ENCODE measurements at places on chromosomes 16 and 17.

- DNase-seq, result peak; percentile 32
Measured at GRCh38 chr16:19170043-19170655, 2.1 kb downstream of the SYT17 start.

GRCh38 chr17:27552276-27552732 is 78.7 kb upstream of the LGALS9 start:
- no peak for DNase-seq

DNA sequence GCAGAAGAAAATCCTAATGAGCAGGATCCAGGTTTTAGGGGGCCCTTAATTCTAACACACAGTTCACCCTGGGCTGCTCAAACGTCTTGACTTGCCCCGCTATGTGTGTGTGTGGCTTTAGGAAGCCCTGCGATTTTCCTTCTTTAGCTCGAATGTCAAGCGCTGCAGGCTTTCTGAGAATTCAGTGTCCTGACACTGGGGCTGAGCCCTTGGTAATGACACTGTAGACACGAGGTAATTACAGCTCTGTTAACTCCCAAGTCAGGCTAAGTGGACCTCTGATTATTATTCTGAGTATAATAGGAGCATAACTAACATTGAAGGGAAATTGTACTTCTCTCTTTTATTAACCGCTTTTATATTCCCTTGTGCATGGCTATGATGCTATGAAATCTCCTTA is 202.1 kb downstream of the RBFOX1 start:
- no peak for DNase-seq

GRCh38 chr17:57025876-57026275 is 47.9 kb downstream of the SCPEP1 start:
- DNase-seq, result no peak

DNA sequence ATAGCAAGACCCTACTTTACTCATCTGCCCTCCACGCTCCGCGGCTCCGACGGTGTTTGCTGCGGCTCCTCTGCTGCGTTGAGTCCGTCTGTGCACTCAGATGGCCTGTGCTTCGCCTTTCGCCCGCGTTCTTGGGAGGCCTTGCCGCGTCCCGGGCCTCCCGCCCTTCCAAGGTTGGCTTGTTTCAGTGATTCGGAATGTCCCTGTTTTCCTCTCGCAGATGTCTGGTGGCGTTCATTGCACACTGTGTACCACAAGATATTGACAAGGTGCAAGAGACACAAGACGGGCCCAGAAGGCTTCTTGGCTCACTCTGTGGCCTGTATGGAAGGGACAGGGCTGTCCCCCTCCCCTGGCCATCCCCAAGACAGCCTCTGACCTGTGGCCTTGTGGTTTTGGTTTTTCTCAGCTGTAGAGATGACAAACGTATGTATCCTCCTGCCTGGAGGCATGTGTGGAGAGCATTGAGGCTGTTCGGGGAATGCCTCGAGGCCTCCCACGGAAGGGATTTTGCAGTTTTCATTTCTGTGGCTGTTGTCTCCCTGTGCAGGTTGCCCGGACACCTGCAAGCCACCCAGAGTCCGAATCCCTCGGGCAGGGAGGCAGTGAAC is 15.4 kb downstream of the MGRN1 start:
- no peak for DNase-seq

DNA sequence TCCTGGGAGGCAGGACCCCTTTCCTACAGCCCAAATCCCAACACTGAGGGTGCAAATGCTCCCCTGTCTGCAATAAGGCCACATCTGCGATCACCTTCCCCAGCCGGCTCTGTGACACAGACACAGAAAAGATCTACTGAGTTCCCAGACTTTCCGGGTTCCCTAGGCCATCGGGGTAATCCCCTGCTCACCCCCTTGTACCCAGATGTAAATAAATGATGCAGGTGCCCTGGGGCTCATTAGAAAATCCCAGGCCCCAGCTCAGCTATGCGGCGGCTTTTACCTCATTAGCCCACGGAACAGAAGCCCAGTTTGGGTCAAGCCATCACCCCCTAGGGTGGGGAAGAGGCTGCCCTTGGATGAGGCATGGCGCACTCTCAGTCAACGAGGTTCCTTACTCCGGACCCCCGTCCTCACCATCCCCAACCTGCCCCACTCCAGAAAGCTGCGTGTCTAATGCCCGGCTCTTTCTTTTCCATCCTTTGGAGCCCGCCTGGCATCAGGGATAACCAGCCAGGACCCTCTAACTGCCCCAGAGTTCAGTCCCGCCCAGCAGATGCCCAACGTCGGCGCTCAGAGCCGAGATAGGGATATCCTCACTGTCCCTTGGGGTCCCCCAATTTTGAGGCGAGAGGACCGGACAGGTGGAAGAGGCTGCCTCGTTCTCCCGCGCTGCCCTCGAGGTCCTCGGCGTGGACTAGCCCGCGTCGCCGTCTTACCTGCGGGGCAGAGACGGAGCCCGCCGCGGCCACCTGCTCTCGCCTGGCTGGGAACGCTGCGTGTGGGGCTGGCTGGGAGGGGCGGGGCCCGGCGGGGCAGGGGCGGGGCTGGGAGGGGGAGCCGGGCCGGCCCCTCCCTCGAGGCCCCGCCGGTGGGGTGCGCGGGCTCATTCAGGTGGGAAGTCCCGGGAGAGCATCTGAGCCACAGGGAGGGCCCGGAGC is at the start of gene ZNF385C:
TSS of gene ZNF385C (minus strand) at position 783 of the 941 bp plus-strand sequence. CDS start 35,417 bp downstream, outside the sequence.
- no peak for DNase-seq

- no peak for DNase-seq
Measured at GRCh38 chr17:60825351-60825750, 147.7 kb downstream of the BCAS3 start.

DNA sequence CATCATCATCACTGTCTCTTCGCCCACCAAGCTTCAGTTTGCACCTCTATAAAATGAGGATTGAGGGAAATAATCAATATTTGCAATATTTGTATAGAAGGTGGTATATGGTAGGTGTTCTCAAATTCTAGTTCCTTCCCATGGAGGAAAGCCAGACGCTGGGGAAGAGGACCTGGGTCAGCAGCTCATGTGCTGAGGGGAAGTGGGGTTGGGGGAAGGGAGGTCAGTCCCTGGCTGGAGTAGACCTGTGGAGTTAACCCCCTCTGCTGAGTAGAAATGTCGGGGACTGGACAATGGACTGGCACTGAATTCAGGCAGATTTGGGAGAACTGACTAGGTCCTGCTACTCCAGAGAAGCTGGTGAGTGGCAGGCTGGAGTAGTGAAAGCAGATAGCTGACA is 12.8 kb upstream of the ITGB3 start:
- DNase-seq, result peak; percentile 3

GRCh38 chr17:18070861-18071340 is 16.8 kb upstream of the DRG2 start:
- DNase-seq, result no peak

DNA sequence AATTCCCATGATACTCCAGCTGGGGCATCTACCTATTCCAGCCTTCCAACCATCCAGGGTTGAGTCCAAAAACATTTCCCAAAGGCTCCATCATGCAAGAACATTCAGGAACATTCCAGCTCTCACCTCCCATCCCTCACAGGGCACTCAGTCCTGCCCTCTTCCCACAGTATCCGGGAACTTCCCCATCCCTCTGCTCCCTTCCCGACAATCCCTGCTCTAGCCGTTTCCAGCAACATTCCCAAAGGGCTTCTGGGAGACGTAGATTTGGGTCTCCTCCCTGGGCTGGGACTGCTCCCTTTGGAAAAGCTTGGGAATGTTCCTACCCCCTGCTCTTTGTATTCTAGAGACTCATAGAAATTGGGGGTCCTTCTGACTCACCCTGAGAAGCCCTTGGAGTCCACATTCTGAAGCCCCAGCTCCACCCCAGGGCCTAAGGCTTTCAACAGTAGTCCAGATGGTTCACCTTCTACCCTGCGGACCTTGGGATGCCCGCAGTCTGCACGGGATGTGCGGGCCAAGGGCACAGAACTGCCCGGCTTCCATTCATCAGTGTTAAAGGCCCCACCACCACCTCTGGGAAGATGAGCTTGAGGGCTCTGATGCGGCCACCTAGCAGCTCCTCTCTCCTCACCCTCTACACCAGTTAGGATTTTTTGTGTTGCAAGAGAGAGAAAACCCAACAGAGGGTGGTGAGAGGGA is 25.4 kb downstream of the NGFR start:
- DNase-seq, result no peak

GRCh38 chr16:87550495-87550961 is 51.8 kb upstream of the JPH3 start:
- DNase-seq, result peak; percentile 8

DNA sequence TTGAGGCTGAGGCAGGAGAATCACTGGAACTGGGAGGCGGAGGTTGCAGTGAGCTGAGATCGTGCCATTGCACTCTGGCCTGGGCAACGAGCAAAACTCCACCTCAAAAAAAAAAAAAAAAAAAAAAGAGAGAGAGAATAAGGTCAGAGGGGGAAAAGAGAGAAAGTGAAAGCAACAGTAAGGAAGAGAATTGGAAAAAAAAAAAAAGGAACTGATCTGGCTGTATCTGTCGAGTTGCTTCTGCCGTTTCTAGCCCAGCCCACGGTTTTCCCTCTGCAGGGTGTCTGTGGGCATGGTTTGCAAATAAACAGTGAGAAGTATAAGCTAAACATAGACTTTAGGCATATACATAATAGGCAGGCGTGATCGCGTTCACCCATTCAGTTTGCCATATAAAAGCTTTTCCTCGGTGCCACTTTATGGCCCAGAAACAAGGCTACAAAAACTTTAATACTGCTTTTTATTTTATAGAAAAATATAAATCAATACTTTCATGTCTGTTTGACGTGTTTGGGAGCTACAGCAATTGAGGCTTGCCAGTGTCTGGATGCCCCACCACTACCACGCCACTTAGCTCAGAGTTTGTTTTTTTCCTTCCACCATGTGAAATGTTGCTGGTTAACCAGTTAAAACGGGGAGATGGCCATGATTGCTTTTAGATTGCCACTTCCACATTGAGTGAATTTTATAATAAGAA is 436.7 kb downstream of the MAF start:
- no peak for DNase-seq

DNA sequence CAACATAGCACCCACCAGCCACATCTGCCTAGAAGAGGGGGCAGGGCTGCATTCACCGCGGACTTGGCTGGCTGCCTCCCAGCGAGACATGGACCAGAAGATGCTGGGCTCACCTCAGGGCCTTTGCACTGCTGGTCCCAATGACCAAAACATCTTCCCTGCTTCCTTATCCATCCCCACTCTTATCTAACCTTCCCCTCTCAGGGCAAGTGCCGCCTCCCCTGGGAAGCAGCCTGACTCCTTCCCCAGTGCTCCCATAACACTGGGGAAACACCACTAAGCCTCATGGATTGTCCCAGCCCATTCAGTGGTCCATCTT is 5.7 kb downstream of the TMC6 start:
- DNase-seq, result no peak

GRCh38 chr16:3576211-3576610 is 992 bp downstream of the NLRC3 start:
- DNase-seq, result no peak

GRCh38 chr16:1914988-1915387 is 3.2 kb downstream of the HS3ST6 start:
- no peak for DNase-seq

DNA sequence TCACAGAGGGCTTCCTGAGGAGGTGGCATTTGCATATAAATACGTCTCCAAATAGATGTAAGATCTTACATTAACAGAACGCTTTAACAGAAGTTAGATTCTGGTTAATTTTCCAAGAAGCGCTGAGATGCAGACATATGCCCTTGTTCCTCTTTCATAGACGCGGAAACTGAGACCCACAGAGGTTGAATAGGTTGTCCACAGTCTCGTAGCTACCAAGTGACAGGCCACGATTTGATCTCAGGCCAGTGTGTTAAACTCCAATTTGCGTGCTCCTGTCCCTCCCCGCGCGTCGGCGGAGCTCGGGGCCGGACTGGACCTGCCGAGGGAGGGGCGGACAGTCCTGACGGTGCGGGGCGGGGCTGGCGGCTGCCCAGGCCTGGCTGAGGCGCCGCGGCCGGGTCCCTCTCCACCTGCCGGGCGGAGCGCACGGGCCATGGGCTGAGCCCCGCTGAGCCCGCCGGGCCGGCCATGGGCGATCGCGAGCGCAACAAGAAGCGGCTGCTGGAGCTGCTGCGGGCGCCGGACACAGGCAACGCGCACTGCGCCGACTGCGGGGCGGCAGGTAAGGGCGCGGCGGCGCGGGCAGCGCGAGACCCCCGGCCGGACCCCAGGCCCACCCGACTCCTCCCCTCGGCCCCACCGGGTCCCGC is at the start of gene ADAP2:
TSS of gene ADAP2 (plus strand) at position 402 of the 653 bp plus-strand sequence. CDS start at position 472, 70 bp downstream.
- DNase-seq, result peak; percentile 14

DNA sequence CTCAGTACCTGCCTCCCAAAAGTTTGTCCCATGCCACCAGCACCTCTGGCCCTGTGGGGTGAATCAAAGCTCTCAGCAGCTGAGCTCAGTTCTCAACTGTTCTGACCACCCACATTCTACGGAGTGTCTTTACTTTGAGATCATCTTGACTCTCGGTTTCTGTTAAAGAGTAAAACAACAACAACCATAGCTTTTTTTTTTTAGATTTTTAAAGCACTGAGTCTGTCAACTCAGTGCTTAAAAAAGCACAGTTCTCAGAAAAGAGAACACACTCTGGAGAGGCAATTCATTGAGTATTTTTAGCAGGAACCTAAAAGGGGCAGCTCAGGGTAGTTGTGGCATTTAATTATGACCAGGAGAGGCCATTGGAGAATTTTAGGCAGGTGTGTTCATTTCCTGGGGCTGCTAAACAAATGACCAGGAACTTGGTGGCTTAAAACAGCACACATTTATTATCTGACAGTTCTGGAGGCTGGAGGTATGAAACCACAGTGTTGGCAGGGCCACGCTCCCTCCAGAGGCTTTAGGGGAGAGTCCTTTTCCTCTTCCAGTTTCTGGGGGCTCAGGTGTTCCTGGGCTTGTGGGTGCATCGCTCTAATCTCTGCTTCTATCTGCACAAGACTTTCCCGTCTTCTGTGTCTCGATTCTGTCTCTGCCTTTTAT is 6.7 kb upstream of the WFIKKN2 start:
- DNase-seq, result no peak

DNA sequence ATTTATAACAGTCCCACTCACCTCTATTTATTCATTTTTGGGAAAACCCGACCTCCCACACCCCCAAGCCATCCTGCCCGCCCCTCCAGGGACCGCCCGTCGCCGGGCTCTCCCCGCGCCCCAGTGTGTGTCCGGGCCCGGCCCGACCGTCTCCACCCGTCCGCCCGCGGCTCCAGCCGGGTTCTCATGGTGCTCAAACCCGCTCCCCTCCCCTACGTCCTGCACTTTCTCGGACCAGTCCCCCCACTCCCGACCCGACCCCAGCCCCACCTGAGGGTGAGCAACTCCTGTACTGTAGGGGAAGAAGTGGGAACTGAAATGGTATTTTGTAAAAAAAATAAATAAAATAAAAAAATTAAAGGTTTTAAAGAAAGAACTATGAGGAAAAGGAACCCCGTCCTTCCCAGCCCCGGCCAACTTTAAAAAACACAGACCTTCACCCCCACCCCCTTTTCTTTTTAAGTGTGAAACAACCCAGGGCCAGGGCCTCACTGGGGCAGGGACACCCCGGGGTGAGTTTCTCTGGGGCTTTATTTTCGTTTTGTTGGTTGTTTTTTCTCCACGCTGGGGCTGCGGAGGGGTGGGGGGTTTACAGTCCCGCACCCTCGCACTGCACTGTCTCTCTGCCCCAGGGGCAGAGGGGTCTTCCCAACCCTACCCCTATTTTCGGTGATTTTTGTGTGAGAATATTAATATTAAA is 638 bp upstream of the TMEM88 start:
- no peak for DNase-seq
